Osteoblast (primary cell): ENCODE measurements at places on chromosomes 3 and 15. TPM values are rescaled to one million over a fixed set of nuclear protein-coding genes. Genes with fewer than 3 reads are reported as not detected.

DNA sequence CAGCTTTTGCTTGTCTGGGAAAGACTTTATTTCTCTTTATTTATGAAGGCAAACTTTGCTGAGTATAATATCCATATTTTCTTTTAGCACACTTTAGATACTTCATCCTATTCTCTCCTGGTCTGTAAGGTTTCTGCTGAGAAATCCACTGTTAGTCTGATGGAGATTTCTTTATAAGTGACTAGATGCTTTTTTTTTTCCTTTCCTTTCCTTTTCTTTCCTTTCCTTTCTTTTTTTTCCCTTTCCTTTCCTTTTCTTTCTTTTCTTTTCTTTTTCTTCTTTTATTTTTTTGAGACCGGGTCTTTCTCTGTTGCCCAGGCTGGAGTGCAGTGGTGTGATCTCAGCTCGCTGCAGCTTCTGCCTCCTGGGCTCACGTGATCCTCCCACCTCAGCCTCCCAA lies 38.4 kb downstream of the TOPAZ1 start:
- no peak overlapping the region for H3K4me3 ChIP-seq
- H3K27ac ChIP-seq: no peak overlapping the region
- H3K4me1 ChIP-seq: no peaks in the 10 kb centered on the region
- no peak for DNase-seq
- no peaks in the 10 kb centered on the region for H3K36me3 ChIP-seq

COLQ gene
- 1.4 and 1.5 TPM in 2 replicates for total RNA-seq

C15orf62 gene
- total RNA-seq: under 0.01 and 0.29 TPM in 2 replicates

BSN gene
- total RNA-seq: under 0.01 and 0.29 TPM in 2 replicates

GOLGA6L7 gene
- not detected in 2 replicates for total RNA-seq

TRPM1 gene
- under 0.01 TPM in 1 of 2 replicates, not detected in the other for total RNA-seq

USP4 gene
- total RNA-seq: 20.3 and 22.1 TPM in 2 replicates

DNA sequence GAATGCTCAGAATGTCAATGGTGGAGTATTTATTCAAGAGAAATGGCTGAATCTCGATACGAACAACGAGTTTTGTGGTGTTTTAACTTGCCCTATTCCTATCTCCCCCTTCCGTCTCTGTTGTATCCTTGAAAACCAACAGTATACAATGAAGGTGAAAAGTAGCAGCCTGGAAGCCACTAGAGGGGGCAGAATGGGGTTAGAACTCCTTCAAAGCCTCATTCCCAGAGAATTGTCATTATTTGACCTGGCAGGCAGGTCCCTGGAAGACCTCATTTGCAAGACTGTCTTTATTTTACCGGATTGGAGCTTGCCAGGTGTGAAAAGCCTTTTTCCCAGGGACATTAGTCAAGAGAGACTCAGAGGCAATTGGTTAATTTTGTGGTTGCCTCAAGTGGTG lies 139.4 kb downstream of the LRRC28 start:
- peaks cover 6% of the 10 kb centered on the region for H3K4me1 ChIP-seq
- H3K27me3 ChIP-seq: no peaks in the 10 kb centered on the region
- no peak overlapping the region for H3K27ac ChIP-seq
- H3K4me3 ChIP-seq: no peak overlapping the region

LSAMP gene
- total RNA-seq: 3.3 and 6.8 TPM in 2 replicates

DNA sequence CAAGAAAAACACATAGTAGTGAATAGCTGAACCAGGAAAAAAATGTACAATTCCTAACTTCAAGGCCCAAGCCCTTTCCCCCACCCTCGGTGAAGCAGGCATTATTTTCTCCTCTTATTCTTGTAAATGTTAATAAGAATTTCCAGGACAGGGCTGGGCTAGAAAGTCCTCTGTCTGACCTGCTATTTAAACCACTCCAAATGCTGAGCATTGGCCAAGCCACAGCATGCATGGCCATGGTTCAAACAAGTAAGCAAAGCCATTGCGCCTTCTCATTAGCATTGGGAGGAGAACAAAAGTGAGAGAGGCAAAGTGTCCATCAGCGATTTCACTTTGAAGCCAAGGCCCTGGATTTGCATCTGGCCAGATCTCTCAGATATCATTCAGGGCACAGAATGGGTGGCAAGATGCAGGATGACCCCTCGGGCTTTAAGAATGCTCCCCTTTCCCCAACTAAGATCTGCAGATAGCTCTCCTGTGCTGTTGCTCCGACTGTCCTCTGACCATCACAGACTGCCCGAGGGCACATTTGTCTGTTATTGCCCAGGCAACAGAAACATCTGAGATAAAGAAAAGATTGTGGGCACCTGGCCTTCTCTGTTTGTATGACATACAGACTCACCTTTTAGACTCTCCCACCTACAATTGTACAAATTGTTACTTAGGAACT lies 46.3 kb downstream of the CEMIP start:
- H3K4me1 ChIP-seq: peaks cover 2% of the 10 kb centered on the region
- no peak for DNase-seq
- H3K27me3 ChIP-seq: no peaks in the 10 kb centered on the region
- no peak overlapping the region for H3K4me3 ChIP-seq
- H3K36me3 ChIP-seq: peaks cover 88% of the 10 kb centered on the region

DNA sequence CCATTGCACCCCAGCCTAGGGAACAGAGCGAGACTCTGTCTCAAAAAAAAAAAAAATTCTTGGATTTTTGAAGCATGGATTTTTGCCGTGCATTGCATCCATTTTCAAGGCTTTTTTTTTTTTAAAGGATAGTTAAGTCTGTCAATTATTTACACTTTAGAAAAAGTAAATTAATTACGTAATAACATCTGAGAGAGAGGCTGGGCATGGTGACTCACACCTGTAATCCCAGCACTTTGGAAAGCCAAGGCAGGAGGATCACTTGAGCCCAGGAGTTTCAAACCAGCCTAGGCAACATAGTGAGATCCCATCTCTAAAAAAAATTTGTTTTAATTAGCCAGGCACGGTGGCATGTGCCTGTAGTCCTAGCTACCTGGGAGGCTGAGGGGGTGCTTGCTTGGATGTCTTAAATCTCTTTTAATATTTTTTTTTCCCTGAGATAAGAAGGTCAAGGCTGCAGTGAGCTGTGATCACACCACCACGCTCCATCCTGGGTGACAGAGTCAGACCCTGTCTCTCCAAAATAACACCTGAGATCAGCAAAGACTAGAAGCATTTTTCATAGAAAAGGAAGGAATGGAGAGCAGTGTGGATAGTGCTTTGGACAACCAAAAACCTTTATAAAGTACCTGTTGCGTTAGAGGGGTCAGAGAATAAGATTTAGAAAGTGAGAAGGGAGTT lies 6.8 kb upstream of the SENP7 start:
- no peaks in the 10 kb centered on the region for H3K36me3 ChIP-seq
- H3K27ac ChIP-seq: no peak overlapping the region
- peaks cover 27% of the 10 kb centered on the region for H3K27me3 ChIP-seq
- DNase-seq: no peak
- no peak overlapping the region for H3K4me3 ChIP-seq

DNA sequence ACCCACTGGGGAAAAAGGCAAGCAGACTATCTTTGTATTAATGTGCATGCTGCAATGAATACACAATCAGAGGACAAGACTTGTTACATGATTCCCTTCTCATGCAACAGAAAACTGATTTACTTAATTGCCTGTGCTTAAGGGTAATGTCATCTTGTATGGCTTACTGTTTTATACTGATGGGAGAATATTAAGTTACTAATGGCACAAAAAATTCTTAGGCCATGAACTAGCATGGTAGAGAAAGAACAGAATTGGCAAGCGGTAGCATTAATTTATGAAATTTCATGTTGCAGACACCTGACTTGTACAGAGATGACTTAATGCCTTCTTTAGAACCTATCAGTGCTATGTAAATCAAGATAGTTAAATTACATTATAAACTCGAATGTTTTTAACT lies 282.3 kb downstream of the CNTN3 start:
- H3K4me3 ChIP-seq: no peak overlapping the region
- H3K27me3 ChIP-seq: no peaks in the 10 kb centered on the region
- no peak overlapping the region for H3K27ac ChIP-seq
- no peaks in the 10 kb centered on the region for H3K4me1 ChIP-seq
- H3K36me3 ChIP-seq: no peaks in the 10 kb centered on the region
